ENCODE measurements at places on chromosomes 7 and 10.

DNA sequence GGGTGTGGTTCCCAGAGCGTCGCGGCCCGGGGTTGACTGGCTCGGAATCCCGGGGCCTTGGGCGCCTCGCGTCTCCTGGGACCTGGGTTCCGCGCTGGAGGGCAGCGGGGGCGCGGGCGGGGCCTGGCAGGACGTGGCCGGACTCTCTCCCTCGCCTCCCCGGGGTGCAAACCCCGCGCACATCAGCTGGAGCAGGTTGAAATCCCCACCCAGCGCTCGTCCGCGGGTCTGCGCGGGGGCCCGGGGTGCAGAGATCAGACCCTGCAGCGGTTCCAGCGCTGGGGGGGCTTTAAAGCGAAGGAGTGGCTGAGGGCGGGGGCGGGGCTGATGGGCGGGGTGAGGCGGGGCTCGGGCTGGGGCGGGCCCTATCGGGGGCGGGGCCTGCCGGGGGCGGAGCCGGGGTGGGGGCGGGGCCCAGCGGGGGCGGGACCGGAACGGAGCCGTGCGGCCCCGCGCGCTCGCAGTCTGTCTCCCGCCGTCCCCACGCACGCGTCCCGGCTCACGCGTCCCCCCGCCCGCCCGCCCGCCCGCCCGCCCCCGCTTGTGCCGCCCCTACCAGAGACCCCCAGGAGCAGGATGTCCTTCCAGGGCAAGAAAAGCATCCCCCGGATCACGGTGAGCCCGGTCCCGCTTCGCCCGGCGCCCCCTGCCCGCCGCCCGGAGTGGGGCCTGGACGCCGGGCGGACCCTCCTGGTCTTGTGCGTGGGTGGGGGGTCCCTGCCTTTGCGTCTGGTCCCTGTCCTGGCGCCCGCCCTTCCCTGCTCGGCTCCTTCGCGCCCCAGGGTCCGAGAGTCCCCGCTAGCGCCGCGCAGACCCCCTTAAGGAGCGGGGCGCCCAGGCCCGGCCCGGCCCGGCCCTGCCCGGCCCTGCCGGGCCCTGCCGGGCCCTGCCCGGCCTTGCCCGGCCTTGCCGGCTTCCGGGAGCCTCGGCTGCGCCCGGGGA, at the start of gene DPYSL4:
Gene DPYSL4 (plus strand): TSS at position 461 of the 942 bp plus-strand sequence. CDS start 116 bp downstream, at position 577.
- DNase-seq: no peak

- no peak for DNase-seq
Measured at GRCh38 chr10:129703287-129704137, 236.5 kb downstream of the MGMT start.

DNA sequence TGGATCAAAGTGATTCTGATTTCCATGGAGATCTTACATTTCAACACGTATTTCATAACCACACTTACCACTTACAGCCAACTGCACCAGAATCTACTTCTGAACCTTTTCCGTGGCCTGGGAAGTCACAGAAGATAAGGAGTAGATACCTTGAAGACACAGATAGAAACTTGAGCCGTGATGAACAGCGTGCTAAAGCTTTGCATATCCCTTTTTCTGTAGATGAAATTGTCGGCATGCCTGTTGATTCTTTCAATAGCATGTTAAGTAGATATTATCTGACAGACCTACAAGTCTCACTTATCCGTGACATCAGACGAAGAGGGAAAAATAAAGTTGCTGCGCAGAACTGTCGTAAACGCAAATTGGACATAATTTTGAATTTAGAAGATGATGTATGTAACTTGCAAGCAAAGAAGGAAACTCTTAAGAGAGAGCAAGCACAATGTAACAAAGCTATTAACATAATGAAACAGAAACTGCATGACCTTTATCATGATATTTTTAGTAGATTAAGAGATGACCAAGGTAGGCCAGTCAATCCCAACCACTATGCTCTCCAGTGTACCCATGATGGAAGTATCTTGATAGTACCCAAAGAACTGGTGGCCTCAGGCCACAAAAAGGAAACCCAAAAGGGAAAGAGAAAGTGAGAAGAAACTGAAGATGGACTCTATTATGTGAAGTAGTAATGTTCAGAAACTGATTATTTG, 15.3 kb downstream of the HNRNPA2B1 start:
- DNase-seq: peak; percentile 24

GRCh38 chr10:43976292-43976691, 327.6 kb upstream of the ZNF32 start:
- DNase-seq: no peak

- DNase-seq: no peak
Measured at GRCh38 chr7:138603549-138604318, 97.4 kb downstream of the SVOPL start.

- no peak for DNase-seq
Measured at GRCh38 chr10:44253769-44254462, 131.0 kb downstream of the CXCL12 start.

- DNase-seq: no peak
Measured at GRCh38 chr7:70807650-70808049, 324.3 kb upstream of the GALNT17 start.

DNA sequence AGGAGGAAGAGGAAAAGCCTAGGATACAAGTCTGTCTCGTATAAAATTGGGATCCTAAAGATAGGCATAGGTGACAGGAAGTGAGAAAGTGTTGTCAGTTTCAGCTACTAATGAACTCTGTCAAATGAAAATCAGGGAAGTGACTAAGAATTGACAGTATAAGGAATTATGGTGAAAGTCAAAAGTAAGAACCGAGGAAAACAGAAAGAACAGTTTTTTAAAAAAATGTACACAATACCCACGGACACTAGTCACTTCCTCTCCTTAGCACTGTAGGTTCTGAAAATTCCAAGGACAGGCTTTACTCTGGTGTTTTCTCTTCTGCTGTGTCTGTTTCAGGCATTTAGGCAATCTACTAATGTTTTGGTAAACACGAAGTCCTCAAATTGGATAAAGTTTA, 42.3 kb downstream of the ATAD1 start:
- no peak for DNase-seq

Measured in CD4-positive, alpha-beta T cell treated with Interleukin-4 for 1 hour (primary cell).